Urothelium cell line (cell line): ENCODE measurements at places on chromosomes 12 and 14.
A peak's percentile ranks its signal among the peaks of the same experiment; 100 is the strongest.

DNA sequence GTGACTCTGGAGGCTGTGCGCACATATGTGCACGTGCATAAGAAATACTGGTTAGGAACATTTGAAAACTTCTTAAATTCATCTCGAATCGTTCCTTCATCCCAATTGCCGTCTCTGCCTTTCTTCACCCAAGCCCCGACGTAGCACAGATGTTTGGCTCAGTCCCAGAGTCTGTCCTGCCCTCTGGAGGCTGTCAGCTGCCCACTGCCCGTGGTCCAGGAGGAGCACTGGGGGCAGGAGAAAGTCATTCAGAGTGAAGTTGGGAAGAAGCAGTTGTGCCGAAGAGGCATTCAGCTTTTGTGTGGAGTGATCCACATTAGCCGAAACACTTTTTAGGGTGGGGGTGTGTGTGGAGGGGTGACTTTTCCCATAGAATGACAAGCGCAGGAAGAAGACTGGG lies 124.9 kb downstream of the TSPAN9 start:
- no peak for DNase-seq

GRCh38 chr14:57008534-57008933 lies 198.3 kb upstream of the OTX2 start:
- DNase-seq: no peak

GRCh38 chr12:26867080-26867479 lies 34.1 kb upstream of the ITPR2 start:
- DNase-seq: no peak

GRCh38 chr12:54173066-54173726 lies 15.6 kb downstream of the SMUG1 start:
- DNase-seq: no peak

DNA sequence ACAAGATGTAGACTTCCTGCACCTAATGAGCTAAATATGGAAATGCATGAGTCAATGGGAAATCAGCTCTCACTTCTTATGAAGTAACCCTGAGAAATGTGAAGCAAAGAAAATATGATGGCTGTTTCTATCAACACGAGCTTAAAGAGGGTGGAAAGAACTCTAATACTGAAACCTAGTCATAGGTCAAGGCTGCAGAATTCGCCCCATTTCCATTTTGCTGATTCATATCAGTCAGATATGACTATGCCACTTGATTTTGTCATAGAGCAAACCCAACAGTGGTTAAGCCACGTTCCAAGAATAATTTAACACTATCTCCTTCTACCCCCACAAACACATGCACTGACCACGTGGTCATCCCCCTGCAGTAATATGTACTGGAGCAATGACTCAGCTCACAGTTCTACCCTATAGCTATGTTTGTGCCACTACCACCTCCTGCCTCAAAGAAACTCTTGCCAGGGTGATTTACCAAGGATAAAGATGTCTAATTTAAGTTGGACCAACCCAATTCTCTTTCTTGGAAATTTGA lies 157.5 kb downstream of the TMTC3 start:
- DNase-seq: peak; percentile 33

- DNase-seq: no peak
Observed at GRCh38 chr14:102510616-102511520, 1.3 kb upstream of the ANKRD9 start.

GRCh38 chr12:127811988-127812387 lies 455.0 kb upstream of the TMEM132C start:
- no peak for DNase-seq

GRCh38 chr14:27389402-27389801 lies 791.6 kb upstream of the NOVA1 start:
- no peak for DNase-seq

DNA sequence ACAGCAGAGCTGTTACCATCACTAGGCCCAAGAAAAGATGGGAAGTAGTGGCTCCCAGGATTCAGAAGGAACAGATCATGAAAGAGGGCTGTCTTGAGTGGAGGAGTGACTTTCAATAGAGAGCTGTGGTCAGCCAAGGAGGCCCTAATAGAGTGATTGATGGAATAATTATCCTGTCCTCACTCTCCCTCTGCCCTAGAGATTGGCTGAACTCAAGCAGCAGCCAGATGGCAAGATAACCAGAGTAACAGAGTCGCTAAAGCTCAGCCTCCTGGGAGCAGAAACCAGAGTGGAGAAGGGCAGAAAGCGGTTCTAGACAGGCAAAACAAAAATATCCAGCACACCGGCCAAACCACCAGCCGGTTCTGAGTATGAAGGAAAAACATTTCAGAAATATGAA lies 23.1 kb downstream of the GMFB start:
- no peak for DNase-seq

DNA sequence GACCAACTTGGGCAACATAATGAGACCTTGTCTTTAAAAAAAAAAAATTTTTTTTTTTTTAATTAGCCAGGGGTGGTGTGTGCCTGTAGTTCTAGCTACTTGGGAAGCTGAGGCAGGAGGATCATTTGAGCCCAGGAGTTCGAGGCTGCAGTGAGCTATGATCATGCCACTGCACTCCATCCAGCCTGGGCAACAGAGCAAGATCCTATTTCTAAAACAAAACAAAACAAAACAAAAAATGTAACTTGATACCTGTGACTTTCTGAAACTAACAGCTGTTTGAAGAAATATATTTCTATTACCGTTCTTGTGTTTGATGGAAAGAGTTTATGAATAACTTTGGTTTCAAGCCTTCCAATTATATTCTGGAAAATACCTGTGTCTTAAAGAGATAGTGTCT lies 1.7 kb upstream of the ACACB start:
- no peak for DNase-seq

GRCh38 chr12:4813741-4814140 lies 93.5 kb downstream of the GALNT8 start:
- DNase-seq: no peak

- no peak for DNase-seq
Observed at GRCh38 chr14:100734031-100734990, 7.6 kb downstream of the DLK1 start.

GRCh38 chr12:11763760-11764520 lies 114.5 kb downstream of the ETV6 start:
- no peak for DNase-seq

DNA sequence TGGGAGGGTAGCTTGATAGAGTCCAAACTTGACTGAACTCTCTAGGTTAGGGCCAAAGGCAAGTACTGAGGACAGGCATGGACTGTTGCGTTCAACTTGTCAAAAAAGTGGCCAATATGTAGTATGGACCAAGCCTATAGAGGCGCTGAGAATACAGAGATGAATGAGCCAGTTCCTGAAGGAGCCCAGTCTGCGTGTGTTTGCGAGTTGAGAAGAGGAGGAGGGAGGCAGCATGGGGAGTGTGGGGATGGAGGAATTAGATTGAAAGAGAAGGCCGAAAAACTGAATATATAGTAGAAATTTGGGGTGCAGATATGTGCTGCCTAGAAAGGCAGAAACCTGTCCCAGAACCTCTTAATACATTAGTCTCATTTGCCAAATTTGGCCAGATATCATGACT lies 412.4 kb downstream of the PCNX1 start:
- DNase-seq: peak; percentile 61

DNA sequence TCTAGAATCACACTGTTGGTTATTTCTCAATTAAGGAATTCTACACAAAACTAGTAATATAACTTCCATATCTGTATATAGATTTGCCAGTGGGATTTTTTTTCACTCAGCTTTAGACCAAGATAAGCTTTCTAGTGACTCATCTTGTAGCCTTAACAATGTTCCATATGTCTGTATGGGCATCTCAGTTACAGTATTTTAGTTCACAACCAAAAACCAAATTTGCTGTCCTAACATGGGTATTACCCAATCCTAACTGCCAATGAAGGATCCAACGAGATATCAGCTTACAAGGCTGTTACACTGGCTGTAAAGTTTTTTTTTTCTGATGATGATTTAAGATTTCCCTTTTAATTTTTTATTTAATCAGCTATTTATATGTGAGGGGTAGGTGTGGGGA lies 31.5 kb upstream of the KRR1 start:
- no peak for DNase-seq

DNA sequence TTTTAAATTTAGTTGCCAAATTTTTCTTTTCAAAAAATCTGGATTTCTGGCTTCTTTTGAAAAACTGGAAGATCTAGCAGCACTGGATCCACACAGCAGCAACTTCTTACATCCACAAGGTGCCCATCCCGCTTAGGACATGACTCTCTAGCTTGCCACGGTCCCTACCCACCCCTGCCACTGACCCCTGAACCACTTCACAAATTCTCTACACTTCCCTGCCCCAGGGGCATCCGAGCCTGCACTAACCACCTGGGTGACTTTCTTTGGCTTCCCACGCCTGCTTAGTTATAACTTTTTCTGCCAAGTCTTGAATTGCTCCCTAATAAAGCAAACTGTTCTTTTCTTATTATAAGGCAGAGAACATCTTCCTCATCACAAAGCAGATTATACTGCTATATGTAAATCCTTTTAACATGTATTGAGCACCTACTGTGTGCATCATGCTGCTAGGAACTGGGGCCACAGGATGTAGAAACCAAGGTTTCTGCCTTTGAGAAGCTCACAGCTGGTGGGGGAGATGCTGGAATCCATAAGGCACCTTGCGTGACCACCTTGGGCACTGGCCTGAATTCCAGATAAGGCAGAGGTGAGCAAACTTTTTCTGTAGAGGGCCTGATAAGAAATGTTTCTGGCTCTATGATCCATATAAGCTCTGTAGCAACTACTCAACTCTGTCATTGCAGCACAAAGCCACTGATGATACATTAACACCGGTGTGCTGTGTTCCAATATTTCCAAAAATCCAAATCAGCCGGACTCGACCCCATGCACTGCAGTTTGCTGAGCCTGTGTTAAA lies 59.8 kb downstream of the ACTN1 start:
- DNase-seq: no peak

DNA sequence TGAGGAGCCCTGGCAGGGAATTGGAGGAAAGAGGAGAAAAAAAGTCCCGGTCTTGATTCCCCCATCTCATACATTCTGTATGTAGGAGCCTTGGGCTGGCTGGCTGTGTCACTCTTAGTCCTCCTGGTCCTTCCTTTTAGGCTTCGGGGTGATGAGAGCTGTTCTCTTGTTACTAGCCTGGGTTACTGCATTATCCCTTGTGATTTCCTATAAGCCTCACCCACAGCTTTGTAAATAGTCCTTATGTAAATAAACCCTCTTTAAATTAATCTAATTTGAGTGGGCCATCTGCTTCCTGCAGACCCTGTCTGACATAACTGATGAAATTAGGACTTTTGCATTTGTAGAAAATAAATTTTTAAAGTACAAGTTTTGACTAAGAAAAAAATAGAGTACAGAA lies 19.2 kb downstream of the DNM1L start:
- DNase-seq: no peak

DNA sequence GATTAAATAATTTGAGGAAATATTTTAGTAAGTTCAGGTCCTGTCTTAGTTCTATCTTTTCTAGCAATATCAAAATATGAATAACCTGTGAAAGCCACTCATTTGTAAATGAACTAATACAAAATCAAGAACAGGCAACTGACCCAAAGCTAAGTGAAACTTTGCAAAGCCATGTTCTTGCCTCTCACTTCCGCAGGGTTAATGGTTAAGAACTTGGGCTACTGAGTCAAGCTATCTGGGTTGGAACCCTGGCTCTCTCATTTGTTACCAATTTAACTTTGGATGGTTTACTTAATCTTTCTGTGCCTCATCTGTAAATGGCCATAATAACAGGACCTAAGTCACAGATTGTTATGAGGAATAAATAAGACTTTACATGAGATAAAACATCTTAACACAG lies 2.8 kb downstream of the KIF21A start:
- no peak for DNase-seq

DNA sequence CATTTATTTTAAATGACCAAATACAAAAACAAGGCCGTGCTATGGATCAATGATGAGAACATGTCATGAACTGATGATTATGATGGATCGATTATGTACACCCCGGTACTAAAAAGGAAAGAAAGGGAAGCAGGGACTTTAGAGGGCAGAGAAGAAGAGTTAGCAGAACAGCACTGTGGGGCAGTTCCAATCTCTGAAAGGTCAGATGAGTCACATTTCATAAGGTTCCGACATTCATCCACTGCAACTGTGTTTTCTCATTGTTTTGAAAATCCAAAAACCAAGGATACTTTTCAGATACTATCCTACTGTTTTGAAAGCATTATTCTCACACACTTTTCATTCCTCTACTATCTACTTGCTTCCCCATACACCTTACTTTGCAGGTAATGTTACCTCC lies 169.3 kb downstream of the STXBP6 start:
- no peak for DNase-seq

GRCh38 chr12:76186131-76186906 lies 101.8 kb upstream of the NAP1L1 start:
- DNase-seq: no peak

DNA sequence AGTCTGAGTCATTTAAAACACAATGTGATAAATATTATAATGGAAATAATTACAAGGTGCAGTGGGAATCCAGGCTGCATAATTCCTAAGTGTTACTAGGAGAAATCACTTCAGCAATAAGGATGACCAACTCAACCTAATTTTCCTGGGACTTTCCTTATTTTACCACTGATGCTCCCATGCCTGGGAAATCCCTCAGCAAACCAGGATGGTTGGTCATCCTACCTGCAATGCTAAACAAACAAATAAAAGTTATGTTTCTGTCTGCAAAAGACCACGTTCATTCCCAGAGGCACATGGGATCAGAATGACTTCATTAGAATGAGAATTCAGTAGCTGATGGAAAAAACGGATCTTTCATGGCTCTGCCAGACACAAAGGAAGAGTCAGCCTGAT lies 130.8 kb upstream of the RAP1B start:
- DNase-seq: no peak

DNA sequence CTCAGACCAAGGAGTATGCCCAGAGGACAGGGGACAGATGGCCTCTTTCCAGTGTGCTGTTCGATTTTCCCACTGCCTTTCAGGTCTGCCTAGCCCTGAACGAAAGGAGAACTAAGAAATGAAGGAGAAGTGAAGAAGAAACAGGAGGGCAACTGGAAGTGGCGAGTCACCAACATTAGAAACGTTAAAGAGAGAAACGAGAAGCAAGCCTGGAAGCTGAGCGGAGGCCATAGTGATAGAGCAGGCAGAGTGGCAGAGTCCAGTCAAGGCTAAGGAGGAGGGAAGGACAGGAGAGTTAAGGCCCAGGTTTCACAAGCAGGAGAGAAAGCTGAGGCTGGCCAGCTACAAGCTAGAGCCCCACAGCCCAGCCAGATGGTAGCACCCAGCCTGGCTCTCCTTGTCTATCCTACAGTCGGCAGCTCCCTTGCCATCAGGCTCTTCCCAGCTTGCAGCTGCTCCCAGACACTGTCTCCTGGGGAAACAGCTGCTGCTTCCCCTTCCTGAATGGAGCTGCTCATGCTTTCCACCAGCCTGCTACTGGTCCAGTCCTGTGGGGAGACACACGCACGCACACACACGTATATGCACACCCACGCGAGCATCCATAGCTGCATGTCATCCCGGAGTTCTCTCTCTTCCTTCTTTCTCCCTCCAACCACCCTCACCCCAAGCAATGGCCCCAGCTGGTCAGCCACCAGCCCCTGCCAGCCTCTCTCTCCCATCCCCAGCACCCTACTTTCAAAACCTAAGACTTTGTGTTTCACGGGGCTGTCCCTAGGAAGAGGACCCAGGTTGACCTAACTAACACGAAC lies 139.7 kb upstream of the CCND2 start:
- no peak for DNase-seq

- DNase-seq: no peak
Observed at GRCh38 chr14:102500158-102500662, 9.4 kb downstream of the ANKRD9 start.

GRCh38 chr12:68119724-68120211 lies 39.8 kb downstream of the IFNG start:
- DNase-seq: no peak
